ENCODE measurements at places on chromosomes 7 and 10.

DNA sequence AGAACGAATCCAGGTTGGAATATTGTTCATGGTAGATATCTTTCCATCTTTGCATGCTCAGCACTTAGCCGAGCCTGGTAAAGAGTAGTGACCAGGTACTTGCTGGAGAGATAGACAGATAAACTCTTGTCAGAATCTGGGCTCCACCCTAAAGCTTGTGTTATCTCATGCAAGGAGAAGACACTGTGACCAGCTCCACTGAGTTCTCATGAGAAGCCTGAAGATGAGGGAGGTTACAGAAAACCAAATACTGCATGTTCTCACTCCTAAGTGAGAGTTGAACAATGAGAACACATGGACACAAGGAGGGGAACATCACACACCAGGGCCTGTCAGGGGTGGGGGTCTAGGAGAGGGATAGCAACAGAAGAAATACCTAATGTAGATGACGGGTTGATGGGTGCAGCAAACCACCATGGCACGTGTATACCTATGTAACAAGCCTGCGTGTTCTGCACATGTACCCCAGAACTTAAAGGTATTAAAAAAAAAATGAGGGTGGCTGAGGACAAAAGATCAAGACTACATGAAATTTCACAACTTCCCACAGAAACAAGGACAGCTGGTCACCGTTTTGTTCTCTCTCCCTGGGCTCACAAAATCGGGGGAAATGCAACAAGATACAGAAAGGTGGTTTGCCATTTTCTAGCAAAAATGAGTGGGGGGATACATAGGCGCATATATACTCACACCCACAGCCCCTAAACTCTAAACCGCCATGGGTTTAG is 17.4 kb downstream of the DLG5 start:
- no peak for DNase-seq

DNA sequence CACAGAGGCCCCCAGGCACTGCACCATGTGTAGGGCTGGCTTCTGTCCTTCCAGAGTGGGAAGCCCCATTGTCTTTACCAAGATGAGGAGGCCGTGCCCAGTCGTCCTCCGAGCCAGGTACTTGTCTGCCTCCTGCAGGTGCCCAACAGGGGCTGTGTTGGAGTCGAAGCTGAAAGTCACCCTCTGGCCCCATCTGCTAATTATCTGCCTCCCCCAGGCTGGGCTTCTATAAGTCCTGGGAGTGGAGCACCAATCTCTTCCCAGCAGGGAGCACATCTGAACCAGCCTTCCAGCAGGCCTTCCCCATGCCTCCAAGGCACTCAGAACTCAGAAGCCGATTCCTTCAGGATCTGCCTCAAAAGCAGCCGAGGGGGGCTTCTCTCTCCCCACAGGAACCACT is 11.6 kb upstream of the CHST15 start:
- no peak for DNase-seq

DNA sequence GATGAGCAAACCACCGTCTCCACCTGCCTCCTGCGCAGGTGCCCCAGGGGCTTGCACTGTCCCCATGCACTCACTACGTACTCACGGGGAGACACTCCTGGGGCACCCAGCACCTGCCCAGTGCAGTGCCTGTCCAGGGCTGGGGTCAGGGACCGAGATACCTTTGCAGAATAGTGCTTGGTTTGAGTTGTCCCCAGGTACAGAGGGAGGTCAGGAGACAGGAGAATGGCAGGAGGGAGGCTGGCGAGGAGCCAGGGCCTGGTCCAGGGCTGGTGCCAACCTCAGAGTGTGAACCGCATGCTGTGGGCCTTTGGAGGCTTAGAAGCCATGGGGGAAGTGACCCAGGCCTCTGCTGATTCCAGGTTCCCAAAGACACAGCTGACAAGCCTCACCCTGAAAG is 110.1 kb upstream of the GPR26 start:
- no peak for DNase-seq

DNA sequence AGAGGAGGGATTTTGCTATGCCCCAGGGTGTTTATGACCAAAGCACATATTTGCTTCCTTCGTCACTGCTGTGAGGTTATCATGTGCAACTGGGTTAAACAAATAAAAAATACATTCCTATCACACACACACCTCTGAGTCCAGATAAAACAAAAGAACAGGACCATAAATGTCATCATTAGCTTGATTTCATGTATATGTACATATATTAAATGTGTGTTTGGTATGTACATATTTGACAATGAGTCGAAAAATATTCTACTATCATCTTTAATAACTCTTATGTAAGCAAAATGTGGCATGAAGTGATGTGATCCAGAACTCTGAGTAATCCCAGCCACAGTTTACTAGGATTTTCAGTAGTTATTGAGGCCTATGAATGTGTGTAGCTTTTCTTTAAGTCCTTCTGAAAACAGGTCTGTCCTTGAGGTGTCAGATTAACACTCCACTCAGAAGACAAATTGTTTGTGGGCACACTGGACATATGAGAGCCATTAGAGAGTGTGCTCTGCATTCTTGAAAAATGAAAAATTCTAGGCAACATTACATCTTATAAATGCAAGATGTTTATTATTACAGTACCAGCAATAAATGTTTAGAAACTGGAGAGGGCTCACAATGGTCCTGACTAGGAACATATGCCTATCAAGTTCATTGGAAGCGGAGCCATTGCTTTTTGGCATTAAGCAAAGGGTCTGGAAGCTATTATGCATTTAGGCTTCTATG is 335.1 kb upstream of the SEMA3A start:
- no peak for DNase-seq

DNA sequence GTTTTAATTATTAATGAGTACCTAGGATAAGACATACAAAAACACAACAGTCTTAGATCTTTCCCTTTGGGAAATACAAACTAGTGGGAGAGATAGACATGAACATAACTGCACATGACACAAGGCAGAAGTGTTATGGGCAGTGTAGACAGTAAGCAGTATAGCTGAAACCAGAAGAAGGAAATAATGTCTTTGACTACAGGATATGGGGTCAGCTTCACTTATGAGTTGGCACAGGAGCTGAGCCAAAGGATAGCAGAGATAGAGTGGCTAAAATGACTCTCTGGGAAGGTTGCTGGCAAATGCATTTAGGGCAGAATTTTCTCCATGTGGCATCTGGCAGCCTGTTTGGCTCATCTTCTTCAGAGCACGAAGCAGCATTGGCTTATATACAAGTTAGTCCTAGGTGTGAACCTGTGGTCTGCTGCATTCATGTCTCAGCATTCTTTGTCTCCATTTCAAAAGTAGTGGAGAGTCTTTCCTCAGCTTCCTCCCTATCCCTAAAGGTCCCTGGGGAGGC is 60.3 kb upstream of the FEZF1 start:
- no peak for DNase-seq

DNA sequence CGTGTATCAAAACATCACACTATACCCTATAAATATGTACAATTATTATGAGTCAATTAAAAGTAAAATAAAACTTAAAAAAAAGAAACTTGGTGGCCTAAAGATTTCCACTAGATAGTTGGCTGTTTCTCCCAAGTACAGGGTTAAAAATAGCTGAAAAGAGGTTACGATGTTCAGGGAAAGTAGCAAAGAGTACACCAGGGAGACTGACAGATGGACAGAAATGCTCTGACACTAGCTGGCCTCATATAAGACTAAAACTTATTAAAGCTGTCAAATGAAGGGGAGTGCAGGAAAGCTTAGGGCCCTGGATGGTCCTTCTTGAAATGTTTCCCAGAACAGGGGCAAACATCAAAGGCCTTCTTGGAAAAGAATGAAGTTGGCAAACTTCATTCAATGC is 51.3 kb downstream of the TCAF1 start:
- DNase-seq: no peak

- no peak for DNase-seq
These were observed 17.1 kb upstream of the GTPBP4 start for GRCh38 chr10:971150-971542.

DNA sequence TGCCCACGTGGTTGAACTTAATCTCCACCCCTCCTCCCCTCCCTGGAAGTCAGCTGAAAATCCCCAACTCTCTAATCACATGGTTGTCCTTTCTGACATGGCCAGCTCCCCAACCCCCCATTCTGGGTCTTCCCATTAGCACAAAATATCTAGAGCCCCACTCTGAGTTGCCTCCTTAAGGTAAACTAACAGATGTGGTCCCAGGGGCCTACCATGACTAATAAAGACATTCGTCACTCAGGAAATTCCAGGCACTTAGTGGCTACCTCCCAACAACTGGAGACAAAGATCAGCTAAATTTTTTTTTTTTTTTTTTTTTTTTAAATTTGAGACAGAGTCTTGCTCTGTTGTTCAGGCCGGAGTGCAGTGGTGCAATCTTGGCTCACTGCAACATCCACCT is 21.1 kb downstream of the CCDC126 start:
- no peak for DNase-seq

- DNase-seq: peak; percentile 47
These were observed 484 bp downstream of the ZNF438 start for GRCh38 chr10:31031205-31031557.

DNA sequence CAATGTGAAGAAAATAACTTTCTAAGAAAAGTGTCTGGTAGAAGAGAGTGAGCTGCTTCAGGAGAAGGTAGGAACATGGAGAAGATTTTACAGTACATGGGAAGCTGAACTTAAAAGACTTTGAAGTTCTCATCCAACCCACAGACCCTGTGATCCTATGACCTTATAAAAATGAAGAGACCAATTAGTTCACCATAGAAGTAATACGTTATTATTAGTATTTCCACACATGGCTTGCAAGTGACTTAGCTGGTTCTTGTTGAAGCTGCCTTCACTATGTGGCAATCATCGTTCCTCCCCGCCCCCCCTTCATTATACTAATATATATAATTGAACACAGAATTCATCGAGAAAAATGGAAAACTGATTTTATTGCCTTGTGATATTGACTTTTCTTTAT is 129.1 kb downstream of the SND1 start:
- DNase-seq: no peak

- no peak for DNase-seq
These were observed 426.9 kb downstream of the LRMDA start for GRCh38 chr10:75858339-75858738.

DNA sequence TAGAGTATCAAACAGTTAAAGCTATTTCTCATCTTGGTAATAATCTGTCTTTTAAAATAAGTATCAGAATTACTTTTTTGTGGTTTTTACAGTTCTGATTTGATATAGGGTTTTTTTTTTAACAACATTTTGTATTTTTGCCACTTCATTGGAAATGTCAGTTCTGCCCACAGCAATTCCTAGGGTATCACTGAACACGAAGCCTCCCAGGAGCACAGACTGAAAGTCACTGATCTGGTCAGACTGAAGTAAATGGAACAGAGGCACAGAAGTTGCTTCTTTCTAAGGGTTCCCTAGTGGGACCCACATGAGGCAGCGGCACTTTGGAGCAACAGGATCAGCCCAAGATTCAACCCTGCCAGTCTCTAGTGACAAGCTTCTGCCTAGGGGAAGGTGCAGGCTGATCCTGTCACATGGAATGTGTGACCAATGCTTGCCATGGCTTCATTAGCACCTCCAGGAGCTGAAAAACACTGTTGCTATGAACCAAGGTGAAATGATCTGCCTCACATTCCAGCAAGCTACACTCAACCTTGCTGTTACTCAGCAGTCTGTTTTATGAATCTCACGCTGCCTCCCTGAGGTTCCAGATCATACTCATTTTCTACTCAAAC is 273.4 kb upstream of the CSTF2T start:
- no peak for DNase-seq

- no peak for DNase-seq
These were observed 51.2 kb downstream of the KIAA1549 start for GRCh38 chr7:138929969-138930368.

DNA sequence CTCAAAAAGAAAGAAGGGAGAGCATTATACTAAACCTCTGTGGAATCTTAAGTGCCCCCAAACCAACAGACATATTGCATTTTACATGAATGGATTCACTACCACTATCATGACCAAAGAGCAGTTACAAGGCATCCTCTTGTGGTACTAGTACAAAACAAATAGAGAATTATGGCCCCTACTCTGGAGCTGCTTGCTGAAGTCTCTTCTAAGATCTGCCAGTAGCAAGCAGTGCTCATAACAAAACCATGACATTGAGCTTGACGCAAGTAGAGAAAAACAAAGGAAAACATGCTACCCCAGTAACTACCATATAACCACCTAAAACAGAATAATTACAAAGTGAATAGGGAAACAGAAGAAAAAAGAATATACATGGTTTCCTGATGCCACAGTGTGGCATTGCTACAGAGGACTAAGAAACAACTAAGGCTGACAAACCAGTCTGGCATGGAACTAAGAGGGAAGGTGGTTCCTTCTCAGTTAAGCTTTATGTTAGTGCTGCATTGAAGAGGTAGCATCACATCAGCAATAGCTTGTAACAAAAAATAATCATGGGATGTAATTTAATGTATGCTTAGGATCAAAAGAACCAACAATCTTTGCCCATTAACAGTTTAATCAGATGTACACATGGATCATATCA is 150.2 kb upstream of the AGR3 start:
- DNase-seq: no peak

- DNase-seq: no peak
These were observed 1107.2 kb downstream of the NRG3 start for GRCh38 chr10:82982110-82982608.

GRCh38 chr10:103691723-103692435 is 163.5 kb downstream of the SH3PXD2A start:
- DNase-seq: no peak

DNA sequence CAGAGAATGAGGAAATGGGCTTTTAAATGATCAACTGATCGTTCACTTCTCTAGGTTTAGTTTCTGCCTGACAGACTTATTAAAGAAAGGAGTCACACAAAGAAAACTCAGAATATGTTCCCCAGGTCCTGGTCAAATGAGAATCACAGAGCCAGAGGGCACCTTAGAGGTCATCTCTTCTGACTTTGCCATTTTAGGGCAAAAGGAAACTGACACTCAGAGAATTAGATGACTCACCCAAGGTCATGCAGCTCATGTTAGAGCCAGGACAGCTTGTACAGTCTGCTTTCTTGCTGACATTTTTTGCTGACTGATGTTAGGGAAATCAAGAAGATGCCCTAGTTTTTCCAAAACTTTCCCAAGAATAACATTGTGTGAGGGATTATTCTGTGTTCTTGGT is 312.7 kb upstream of the SP8 start:
- DNase-seq: no peak

- no peak for DNase-seq
These were observed 10.7 kb downstream of the XPNPEP1 start for GRCh38 chr10:109912335-109913281.

DNA sequence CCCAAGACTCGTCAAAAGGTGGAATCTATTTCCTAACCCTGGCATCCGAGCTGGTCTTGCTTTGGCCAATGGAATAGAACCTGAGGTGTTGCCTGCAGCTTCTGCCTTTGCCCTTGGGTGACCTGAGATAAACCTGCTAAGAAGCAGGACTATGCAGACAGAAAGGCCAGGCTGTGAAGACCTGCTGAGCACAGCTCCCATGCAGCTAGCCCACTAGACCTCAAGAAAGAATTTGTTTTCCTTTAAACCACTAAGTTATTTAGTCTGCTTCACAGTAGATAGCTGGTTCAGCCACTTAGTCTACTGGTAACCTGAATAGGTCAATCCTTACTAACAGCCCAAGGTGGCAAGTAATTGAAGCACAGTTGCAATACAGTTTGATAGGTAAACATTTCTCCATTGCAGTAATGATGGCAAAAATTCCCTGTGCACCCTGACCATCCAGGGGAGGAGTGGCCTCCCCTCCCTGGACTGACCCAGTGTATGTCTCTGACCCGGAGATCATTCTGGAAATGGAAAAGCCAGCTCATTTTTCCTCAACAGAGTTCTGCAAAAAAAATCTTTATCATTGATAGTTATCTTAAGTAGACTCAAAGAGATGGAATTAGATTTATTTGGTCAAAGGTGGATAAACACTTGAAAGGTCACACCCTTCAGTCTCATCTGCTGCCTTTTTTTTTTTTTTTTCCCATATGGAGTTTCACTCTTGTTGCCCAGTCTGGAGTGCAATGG is 20.0 kb downstream of the TNS3 start:
- no peak for DNase-seq

- no peak for DNase-seq
These were observed 3.1 kb downstream of the PARD3 start for GRCh38 chr10:34811968-34812514.

Measured in right forelimb (tissue), 1 donor.